ENCODE measurements at places on chromosomes 11 and 22. TPM values are rescaled to one million over a fixed set of nuclear protein-coding genes. Genes with fewer than 3 reads are reported as not detected.

YPEL4 gene
- total RNA-seq = 1.0 TPM

DNA sequence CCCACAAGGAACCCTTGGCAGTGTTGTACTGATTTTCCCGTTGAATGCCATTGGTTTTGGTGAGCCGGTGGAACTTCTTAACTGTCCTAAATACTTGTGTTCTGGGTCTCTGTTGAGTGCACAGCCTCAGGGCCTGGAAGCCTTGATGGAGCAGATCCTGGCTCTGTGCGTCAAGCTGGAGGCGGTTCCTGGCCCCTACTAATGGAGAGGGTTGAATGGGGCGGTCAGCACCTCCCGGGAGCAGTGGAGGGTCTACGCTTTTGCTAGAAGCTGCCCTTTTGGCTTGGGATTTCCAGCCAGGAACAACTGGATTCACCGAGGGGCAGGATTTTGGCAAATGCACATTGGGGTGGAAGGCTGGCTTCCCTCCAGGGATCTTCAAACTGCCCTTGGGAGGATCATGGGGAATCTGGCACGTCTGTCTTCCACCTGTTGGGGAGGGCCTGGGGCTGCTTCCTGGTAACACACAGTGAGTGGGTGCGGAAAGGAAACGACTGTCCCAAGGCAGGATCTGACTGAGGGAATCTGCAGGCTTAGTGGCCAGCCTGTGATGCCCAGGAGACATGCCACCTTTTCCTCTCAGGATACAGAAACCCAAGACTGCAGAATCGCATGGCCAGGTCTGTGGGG is 6.9 kb upstream of the OSBPL5 start:
- H3K4me3 ChIP-seq = no peak overlapping the region
- DNase-seq = no peak
- H3K27me3 ChIP-seq = peaks cover 25% of the 10 kb centered on the region
- H3K27ac ChIP-seq = no peak overlapping the region
- no peaks in the 10 kb centered on the region for H3K36me3 ChIP-seq
- peaks cover 6% of the 10 kb centered on the region for H3K4me1 ChIP-seq

DNA sequence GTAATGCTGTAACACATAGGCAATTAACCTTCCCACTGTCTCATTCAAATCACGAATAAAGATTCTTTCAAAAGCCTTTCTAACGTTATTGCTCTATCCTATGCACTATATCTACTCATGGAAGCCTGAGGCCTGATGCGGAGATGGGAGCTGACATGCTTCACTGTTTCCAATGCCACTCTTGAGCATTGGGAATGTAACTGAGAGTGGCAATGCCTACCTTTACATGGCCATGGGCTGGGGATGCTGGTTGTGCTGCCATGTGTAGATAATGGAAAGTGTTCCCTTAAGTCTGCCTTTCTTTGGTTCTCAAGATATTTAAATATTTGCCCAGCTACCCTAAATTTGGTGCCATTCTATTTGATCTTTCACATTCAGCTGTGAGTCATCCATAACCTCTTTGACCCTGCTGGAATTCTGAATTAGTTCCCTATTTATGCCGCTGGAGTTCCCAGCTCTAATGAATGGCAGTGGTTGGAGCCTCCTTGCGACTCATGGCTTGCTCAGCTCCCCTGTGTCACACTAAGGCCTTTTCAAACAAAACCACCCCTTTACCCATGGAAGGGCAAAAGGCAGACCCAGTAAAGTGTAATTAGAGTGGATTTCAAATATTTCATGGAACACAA is 21.4 kb upstream of the DKK3 start:
- no peak overlapping the region for H3K4me3 ChIP-seq
- H3K27ac ChIP-seq = no peak overlapping the region
- no peak for DNase-seq
- peaks cover 10% of the 10 kb centered on the region for H3K4me1 ChIP-seq
- H3K36me3 ChIP-seq = no peaks in the 10 kb centered on the region

DNA sequence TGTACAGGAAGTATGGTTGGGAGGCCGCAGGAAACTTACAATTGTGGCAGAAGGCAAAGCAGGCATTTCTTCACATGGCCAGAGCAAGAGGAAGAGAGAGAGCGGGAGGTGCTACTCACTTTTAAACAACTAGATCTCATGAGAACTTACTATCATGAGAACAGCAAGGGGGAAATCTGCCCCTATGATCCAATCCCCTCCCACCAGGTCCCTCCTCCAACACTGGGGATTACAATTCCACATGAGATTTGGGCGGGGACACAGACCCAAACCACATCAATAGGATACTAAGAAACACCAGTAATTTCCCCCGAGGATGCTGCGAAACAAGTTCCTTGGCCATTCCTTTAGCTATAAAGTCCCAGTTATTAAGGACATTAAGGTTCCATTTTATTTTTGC is 94.1 kb upstream of the SC5D start:
- DNase-seq = no peak
- H3K27me3 ChIP-seq = peaks cover 34% of the 10 kb centered on the region
- H3K27ac ChIP-seq = no peak overlapping the region
- no peaks in the 10 kb centered on the region for H3K4me1 ChIP-seq
- H3K4me3 ChIP-seq = no peak overlapping the region

DNA sequence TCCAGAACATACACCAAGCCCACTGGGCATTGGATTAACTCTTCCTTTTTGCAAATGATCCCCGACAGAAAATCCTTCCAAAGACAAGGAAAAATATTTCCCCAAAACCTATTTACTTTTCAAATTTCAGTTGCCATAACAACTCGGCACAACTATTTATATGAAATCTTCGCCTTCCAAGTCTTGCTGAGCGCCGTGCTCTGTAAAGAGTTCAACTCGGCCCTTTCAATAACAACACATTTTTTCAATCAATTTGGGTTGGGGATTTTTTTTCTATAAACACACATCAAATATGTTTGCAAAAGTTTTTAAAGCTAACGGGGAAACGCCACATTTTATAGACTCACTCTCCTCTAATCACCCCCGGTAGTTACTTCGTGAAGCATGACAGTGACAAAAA is 333.8 kb downstream of the MN1 start:
- H3K27ac ChIP-seq = no peak overlapping the region
- H3K4me1 ChIP-seq = no peaks in the 10 kb centered on the region
- no peak for DNase-seq
- no peaks in the 10 kb centered on the region for H3K27me3 ChIP-seq
- no peaks in the 10 kb centered on the region for H3K36me3 ChIP-seq

- H3K27me3 ChIP-seq = peaks cover 17% of the 10 kb centered on the region
- H3K4me1 ChIP-seq = no peaks in the 10 kb centered on the region
- DNase-seq = no peak
- no peak overlapping the region for H3K27ac ChIP-seq
Measured at GRCh38 chr22:27153386-27153785, 496.0 kb downstream of the MIAT start.

DNA sequence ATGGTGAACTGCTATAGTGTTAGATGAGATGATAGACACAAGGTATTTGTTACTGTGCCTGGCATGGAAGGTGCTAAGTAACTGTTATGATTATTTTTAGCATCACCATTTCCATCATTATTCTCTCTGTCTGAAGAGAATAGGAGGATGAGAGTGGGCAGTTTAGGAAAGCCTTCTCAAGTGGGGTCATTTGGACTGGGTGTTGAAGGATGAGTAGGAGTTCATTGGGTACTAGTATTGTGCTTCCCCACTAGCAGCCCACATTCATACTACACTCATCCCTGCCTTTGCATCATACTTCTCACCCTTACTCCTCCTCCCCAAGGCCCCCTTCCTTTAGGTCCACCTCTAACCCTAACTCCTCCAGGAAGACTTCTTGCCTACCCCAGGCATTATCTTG is 20.6 kb downstream of the MYEOV start:
- H3K27ac ChIP-seq = no peak overlapping the region
- H3K36me3 ChIP-seq = no peaks in the 10 kb centered on the region
- H3K4me1 ChIP-seq = peaks cover 27% of the 10 kb centered on the region
- no peaks in the 10 kb centered on the region for H3K27me3 ChIP-seq
- DNase-seq = no peak
- H3K4me3 ChIP-seq = no peak overlapping the region

DNA sequence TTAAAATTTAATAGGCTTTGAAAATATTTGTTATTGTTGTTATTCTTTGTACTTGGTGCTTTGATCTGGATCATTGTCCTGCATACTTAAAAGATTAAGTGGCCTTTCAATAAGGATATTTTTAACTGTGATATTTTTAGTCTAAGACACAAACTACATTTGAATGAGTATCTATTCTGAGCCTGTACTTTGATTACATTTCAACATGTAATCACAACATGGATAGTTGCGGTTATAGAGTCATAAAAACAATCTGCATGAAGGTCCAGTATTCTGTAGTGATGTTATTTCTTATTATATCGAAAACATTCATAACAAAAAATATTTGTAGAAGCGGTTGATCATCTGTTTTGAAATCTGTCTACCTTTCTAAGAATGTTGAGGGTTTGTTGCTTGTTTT is 58.6 kb downstream of the HIPK3 start:
- no peaks in the 10 kb centered on the region for H3K27me3 ChIP-seq
- peaks cover 7% of the 10 kb centered on the region for H3K4me1 ChIP-seq

GRCh38 chr11:20075627-20076026 is 84.6 kb downstream of the DBX1 start:
- H3K4me3 ChIP-seq = no peak overlapping the region
- DNase-seq = no peak
- H3K4me1 ChIP-seq = no peaks in the 10 kb centered on the region
- no peak overlapping the region for H3K27ac ChIP-seq
